Adrenal gland (tissue), 19 donors: ENCODE measurements at places on chromosomes 16 and 17. TPM values are rescaled to one million over a fixed set of nuclear protein-coding genes. Genes with fewer than 3 reads are reported as not detected.

The VAT1L gene
- total RNA-seq: 103 TPM

The OR1F1 gene
- total RNA-seq: not detected

The PPY gene
- total RNA-seq: not detected

The MMP28 gene
- 4.8 TPM for total RNA-seq

The PIGS gene
- total RNA-seq: 53.3 TPM

The PGP gene
- total RNA-seq: 24.1 TPM

DNA sequence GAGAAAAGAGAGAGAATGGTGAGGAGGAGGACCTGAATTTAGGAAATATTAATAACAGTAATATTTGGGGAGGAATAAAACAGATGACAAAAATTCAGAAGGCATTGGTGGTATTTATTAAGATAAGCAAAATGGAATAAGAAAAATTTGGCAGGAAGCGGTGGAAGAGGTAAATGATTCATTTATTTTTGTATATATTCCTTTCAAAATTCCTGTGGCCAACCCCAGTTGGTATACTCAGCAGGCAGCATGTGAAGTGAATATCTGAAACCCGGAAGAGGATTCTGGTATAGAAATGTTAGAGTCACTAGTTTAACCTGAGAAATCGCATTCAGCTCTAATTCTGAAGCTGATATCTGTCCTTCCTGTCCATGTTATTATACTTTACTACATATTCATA lies 792.0 kb downstream of the KCNJ2 start:
- no peaks in the 10 kb centered on the region for H3K27me3 ChIP-seq
- no peaks in the 10 kb centered on the region for H3K36me3 ChIP-seq
- no peak overlapping the region for H3K4me3 ChIP-seq
- H3K27ac ChIP-seq: no peak overlapping the region
- DNase-seq: no peak

DNA sequence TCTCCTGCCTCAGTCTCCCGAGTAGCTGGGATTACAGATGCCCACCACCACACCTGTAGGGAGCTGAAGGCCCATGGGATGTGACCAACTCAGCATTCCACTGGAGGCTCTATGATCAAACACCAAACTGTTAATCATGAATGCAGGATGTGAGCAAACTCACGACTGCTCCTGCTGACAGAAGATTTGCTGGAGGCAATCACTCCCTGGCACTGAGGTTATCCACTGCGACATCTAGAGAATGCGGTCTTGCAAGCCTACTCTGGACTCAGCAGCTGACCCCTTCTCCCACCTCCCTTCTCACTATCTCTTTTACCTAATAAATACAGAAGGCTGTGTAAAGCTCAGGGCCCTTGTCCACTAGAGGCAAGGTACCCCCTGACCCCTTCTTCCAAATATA lies 4.9 kb downstream of the TEX14 start:
- no peak overlapping the region for H3K27ac ChIP-seq
- H3K36me3 ChIP-seq: no peaks in the 10 kb centered on the region
- H3K4me1 ChIP-seq: no peaks in the 10 kb centered on the region

DNA sequence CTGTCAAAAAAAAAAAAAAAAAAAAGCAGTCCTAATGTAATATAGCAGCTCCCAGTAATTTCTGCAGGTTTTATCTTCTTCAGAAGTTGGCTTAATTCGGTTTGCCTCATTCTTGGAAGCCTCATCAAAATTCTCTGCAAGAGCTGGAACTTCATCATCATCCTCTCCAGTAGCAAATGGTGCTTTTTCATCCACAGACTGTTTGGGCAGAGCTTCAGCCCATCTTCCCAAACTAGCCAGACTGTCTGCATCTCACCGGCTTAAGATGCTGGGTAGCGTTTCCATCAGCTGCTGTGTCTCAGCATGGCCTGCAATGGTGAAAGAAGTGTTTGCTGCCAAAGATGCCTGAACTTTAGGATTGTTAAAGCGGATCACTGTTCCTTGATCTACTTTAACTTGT lies 112.6 kb downstream of the AIPL1 start:
- no peak for DNase-seq
- H3K4me3 ChIP-seq: no peak overlapping the region
- H3K4me1 ChIP-seq: no peaks in the 10 kb centered on the region
- no peak overlapping the region for H3K27ac ChIP-seq

- no peak for DNase-seq
- H3K4me3 ChIP-seq: no peak overlapping the region
- H3K36me3 ChIP-seq: no peaks in the 10 kb centered on the region
- H3K4me1 ChIP-seq: no peaks in the 10 kb centered on the region
- no peaks in the 10 kb centered on the region for H3K27me3 ChIP-seq
These were observed 895.8 kb upstream of the SOX9 start for GRCh38 chr17:71224824-71225575.

DNA sequence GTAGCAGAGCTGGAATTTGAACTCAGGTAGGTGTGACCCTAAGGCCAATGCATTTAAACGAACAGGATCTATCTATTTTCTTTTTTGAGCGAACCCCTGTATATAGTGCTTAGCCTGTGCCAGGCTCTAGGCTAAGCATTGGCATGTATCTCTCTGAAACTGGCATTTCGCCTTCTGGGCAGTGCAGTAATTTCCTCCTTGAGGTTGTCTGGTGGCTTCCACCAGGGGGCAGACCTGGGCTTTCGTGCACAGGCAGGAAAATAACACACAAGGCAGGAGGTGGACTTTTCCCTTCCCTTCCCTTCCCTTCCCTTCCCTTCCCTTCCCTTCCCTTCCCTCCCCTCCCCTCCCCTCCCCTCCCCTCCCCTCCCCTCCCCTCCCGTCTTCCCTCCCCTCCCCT lies 34.4 kb upstream of the PRKCB start:
- DNase-seq: peak; percentile 74
- H3K36me3 ChIP-seq: no peaks in the 10 kb centered on the region
- no peak overlapping the region for H3K4me3 ChIP-seq
- no peaks in the 10 kb centered on the region for H3K4me1 ChIP-seq
- H3K27me3 ChIP-seq: peaks cover 6% of the 10 kb centered on the region

- no peaks in the 10 kb centered on the region for H3K27me3 ChIP-seq
- no peak overlapping the region for H3K4me3 ChIP-seq
- H3K36me3 ChIP-seq: no peaks in the 10 kb centered on the region
- no peak for DNase-seq
- H3K27ac ChIP-seq: no peak overlapping the region
These were observed 7.0 kb upstream of the ANKFY1 start for GRCh38 chr17:4270736-4271135.

GRCh38 chr16:46854846-46855245 lies 23.9 kb upstream of the C16orf87 start:
- H3K27ac ChIP-seq: no peak overlapping the region
- no peaks in the 10 kb centered on the region for H3K4me1 ChIP-seq
- H3K4me3 ChIP-seq: no peak overlapping the region

GRCh38 chr17:1153795-1154546 lies 25.8 kb downstream of the ABR start:
- H3K4me1 ChIP-seq: peaks cover 4% of the 10 kb centered on the region
- peak overlapping the region; percentile 40 for H3K27ac ChIP-seq
- no peak overlapping the region for H3K4me3 ChIP-seq
- peak; percentile 93 for DNase-seq
- H3K36me3 ChIP-seq: no peaks in the 10 kb centered on the region

DNA sequence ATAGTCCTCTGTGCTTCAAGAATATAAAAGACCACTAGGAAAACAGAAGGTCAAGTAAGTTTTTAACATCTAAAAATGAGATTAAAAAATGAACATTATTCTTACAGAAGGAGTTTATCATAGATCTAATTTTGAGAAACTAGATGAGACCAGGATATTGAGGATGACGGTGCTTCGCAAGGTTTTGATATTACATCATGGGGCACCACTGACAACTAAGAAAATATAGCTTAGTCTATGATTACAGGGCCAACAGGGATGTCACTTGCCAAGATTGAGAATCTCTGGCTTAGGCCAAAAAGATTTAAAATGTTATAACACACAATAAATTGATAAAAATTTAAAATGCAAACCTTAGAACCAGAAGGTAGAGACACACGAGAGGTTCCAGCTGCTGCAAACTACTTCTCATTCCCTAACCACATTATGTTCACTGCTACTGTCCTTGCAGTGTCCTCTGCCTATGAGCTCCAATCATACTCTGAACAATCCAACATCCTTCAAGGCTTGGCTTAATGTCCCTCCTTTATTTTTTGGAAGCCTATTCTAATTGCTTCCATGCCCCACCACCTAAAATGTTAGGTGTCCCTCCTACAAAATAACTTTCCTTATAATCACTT lies 33.2 kb downstream of the USP32 start:
- peaks cover 56% of the 10 kb centered on the region for H3K4me1 ChIP-seq
- DNase-seq: no peak
- no peak overlapping the region for H3K4me3 ChIP-seq
- no peak overlapping the region for H3K27ac ChIP-seq
- H3K36me3 ChIP-seq: no peaks in the 10 kb centered on the region

DNA sequence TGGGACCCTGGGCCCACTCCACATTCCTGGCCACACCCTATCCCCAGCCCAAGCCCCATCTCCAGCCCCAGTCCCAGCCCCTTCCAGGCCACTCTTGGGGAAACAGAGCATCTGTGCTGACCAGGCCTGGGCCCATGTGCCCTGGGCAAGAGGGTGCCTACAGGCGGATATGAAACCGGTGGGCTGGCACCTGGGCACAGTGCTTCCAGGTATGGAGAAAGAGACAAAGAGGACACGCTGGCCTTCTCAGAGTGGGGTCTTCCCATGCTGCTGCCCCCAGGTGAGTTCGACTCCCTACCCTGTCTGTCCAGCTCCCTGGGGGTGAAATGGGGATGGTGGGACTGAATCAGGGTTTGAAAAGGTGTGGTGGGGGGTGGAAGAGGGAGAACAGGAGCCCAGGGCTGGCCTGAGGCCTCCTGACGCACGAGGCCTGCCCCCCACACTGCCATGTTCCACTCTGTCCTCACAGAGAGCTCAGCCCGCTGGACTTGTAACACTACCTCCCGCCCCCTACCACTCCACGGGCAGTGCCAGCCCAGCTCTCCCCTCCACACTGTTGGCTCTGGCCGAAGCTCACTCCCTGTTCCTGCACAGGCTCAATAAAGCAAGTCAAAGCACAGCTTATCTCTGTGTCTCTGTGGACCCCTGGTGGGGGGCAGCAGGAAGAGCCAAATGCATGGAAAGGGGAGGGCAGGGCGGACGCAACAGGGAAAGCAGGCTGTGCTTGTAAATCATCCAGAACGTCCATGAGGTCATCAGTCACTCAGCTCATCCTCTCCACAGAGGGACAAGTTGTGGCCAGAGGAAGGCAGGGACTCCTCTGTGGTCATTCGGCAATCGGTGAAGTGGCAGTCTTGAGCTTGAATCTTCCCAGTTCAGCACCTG lies 71.1 kb upstream of the TMEM97 start:
- no peaks in the 10 kb centered on the region for H3K27me3 ChIP-seq
- no peak for DNase-seq
- no peak overlapping the region for H3K27ac ChIP-seq
- H3K4me1 ChIP-seq: peaks cover 4% of the 10 kb centered on the region
- no peak overlapping the region for H3K4me3 ChIP-seq
- H3K36me3 ChIP-seq: no peaks in the 10 kb centered on the region

GRCh38 chr16:62240722-62241121 lies 204.5 kb upstream of the CDH8 start:
- no peaks in the 10 kb centered on the region for H3K4me1 ChIP-seq
- H3K4me3 ChIP-seq: no peak overlapping the region
- H3K27me3 ChIP-seq: no peaks in the 10 kb centered on the region
- no peaks in the 10 kb centered on the region for H3K36me3 ChIP-seq
- no peak for DNase-seq
- no peak overlapping the region for H3K27ac ChIP-seq

DNA sequence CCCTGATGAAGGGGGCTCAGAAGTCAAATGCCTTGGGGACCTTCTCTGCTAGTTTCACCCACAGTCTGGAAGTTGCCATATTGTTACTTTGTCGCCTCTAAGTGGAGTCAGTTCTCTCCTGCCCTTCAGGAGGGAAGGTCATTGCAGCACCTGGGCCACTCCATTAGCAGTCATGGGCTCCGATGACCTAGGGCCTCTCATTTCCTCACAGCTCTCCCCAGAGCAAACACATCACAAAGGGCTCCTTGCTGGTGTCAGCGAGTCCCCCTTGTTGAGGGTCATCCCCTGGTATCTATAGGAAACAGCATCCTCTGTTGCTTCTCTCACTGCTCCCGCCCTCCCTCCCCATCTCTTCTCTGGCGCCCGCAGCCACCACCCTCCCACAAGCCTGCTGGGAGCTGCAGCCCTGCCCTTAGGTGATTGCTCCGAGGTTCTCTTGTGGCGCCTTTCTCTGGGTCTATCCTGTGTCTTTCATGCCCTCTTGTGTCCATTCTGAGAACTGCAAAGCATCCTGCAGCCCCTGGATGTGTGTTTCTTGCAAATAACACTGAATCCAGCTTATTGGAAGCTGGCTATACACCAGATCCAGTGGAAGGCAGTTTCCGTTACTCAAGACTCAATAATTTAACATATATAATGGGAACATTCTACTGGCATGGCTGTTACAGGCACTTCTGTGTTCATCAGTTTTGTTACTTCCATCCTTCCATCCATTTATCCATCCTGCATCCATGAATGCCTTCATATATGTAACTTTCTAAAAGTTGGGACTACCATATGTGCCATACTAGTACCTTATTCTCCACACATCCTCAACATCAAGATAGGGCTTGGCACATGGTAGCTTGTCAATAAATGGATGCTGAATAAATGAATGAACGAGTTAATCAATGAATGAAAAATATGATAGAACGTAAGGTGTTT lies 21.2 kb downstream of the PDILT start:
- H3K4me3 ChIP-seq: no peak overlapping the region
- H3K27ac ChIP-seq: no peak overlapping the region
- H3K27me3 ChIP-seq: no peaks in the 10 kb centered on the region
- DNase-seq: peak; percentile 51
- no peaks in the 10 kb centered on the region for H3K4me1 ChIP-seq
- no peaks in the 10 kb centered on the region for H3K36me3 ChIP-seq

- no peaks in the 10 kb centered on the region for H3K27me3 ChIP-seq
- no peak overlapping the region for H3K4me3 ChIP-seq
- H3K36me3 ChIP-seq: no peaks in the 10 kb centered on the region
- no peak overlapping the region for H3K27ac ChIP-seq
- DNase-seq: no peak
- H3K4me1 ChIP-seq: no peaks in the 10 kb centered on the region
These were observed 138.8 kb upstream of the CCL2 start for GRCh38 chr17:34116306-34116705.

DNA sequence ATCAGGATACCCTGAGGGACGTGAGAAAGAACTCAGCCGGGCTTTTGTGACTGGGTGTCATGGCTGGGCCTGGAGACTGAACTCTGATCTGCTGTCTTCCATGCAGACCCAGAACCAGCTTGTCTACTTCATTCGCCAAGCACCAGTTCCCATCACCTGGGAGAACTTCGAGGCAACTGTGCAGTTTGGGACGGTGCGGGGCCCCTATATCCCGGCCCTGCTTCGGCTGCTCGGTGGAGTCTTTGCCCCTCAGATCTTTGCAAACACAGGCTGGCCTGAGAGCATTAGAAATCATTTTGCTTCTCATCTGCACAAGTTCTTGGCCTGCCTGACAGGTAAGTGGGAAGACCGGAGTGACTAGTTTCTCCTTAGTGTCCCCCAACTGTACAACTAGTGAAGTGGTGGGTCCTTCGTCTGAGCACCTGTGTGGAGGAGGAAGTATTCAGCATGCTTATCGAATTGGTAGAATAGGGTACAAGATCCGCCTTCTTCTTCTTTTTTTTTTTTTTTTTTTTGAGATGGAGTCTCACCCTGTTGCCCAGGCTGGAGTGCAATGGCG lies 15.5 kb downstream of the DNAH2 start:
- H3K4me1 ChIP-seq: no peaks in the 10 kb centered on the region
- no peak for DNase-seq
- H3K27ac ChIP-seq: no peak overlapping the region
- no peaks in the 10 kb centered on the region for H3K36me3 ChIP-seq

- H3K4me1 ChIP-seq: no peaks in the 10 kb centered on the region
- no peak overlapping the region for H3K27ac ChIP-seq
- H3K36me3 ChIP-seq: no peaks in the 10 kb centered on the region
- no peak for DNase-seq
These were observed 38.9 kb downstream of the SLFN12L start for GRCh38 chr17:35498448-35499178.
